ENCODE measurements at places on chromosomes 6 and 20. TPM values are rescaled to one million over a fixed set of nuclear protein-coding genes. Genes with fewer than 3 reads are reported as not detected.

- DNase-seq = peak; percentile 25
- H3K27ac ChIP-seq = no peak overlapping the region
Observed at GRCh38 chr20:38148328-38149102, 16.6 kb downstream of the TGM2 start.

- H3K27me3 ChIP-seq = no peaks in the 10 kb centered on the region
- no peak overlapping the region for H3K27ac ChIP-seq
- H3K4me3 ChIP-seq = no peak overlapping the region
Observed at GRCh38 chr6:44969446-44970185, 358.5 kb upstream of the RUNX2 start.

- no peak overlapping the region for H3K27ac ChIP-seq
- no peaks in the 10 kb centered on the region for H3K36me3 ChIP-seq
Observed at GRCh38 chr6:125528621-125529041, 220.8 kb upstream of the HEY2 start.

DNA sequence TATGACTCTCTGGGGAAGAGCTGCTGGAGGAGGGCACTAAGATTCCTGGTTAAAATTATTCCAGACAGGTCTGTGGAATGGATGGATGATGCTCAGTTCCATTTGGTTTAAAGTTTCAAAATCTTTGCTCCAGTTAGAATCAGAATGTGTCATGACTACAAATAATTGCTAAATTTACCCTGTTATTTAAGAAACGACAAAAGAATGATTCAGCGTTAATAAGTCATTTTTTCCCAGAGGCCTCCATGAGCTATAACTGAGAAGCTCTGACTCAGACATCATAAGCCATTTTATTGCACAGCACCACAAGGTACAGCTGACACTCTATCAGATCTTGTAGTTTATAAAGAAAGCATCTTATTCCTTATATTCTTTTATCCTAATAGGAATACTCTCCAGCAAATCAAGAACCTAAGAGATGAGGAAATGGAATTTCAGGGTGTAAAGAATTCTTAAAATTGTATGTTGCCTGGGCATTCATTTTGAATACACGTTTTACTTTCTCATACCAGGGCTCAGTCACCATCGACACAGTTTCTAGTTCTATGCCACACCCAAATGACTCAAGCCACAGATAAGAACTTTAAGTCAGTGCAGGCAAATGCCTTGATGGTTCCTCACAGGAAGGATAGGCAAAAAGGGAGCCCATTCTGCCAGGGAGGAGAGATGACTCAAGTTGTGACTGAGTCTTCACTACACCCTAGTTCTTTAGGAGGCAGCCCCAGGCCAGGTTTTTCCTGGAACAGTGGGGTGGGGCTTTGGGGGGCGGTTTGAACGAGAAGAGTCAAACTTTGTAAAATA, 636.0 kb downstream of the MMUT start:
- H3K4me1 ChIP-seq = peaks cover 4% of the 10 kb centered on the region
- H3K27ac ChIP-seq = peak overlapping the region; percentile 47
- no peaks in the 10 kb centered on the region for H3K36me3 ChIP-seq
- no peaks in the 10 kb centered on the region for H3K27me3 ChIP-seq

DNA sequence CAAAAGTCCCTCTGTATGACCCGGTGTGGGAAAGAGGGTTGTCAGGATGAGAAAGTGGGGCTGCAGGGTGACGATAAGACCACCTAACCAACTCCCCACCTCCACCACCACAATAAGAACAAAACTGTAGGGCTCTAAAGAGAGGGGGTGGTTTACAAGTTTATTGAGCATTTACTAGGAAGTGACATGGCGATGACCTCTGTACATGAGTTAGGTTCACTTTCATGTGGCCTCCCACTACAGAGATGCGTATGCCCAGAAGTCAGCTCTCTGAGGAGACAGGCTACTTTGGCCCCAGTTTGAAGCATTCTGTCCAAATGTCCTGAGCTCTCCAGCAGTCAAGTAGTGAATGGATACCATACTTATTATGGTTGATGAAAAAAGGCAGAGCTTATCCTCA, 28.7 kb upstream of the PI16 start:
- H3K4me1 ChIP-seq = no peaks in the 10 kb centered on the region
- no peak for DNase-seq
- H3K27me3 ChIP-seq = no peaks in the 10 kb centered on the region
- H3K4me3 ChIP-seq = no peak overlapping the region
- H3K36me3 ChIP-seq = no peaks in the 10 kb centered on the region
- no peak overlapping the region for H3K27ac ChIP-seq

- no peak for DNase-seq
- no peaks in the 10 kb centered on the region for H3K36me3 ChIP-seq
- H3K4me1 ChIP-seq = no peaks in the 10 kb centered on the region
- no peak overlapping the region for H3K4me3 ChIP-seq
- no peak overlapping the region for H3K27ac ChIP-seq
Observed at GRCh38 chr6:35823601-35824000, 18.4 kb downstream of the LHFPL5 start.

PTK7 gene
- total RNA-seq = 9.6 TPM

TSBP1 gene
- not detected for total RNA-seq
